Glutamatergic neuron (in vitro differentiated cells): ENCODE measurements at places on chromosomes 7 and 10. TPM values are rescaled to one million over a fixed set of nuclear protein-coding genes. Genes with fewer than 3 reads are reported as not detected.

DNA sequence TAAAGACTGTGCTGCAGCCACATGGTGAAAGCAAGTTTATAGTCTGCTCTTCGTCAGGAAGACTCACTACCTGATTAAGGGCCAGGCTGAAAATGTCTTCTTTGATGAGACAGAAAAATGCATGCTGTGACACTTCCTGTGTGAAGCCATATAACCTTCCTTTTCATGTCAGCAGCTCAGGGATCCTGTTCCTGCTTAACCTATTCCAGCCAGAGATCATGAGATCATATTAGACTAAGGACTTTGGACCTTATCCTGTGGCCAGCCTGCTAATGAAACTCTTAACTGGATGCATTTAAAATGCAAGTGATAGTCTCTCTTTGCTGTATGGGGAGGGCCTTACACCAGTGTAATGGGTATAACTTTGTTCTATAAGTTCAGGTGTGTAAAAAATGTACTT lies 165.2 kb downstream of the PTEN start:
- H3K27me3 ChIP-seq: no peaks in the 10 kb centered on the region
- H3K36me3 ChIP-seq: no peaks in the 10 kb centered on the region
- H3K4me3 ChIP-seq: no peak overlapping the region
- no peaks in the 10 kb centered on the region for H3K4me1 ChIP-seq
- H3K27ac ChIP-seq: no peak overlapping the region

- H3K27ac ChIP-seq: no peak overlapping the region
- peaks cover under 1% of the 10 kb centered on the region for H3K27me3 ChIP-seq
- H3K4me1 ChIP-seq: no peaks in the 10 kb centered on the region
- H3K4me3 ChIP-seq: no peak overlapping the region
- no peak for DNase-seq
Measured at GRCh38 chr7:75656740-75657139, 82.0 kb downstream of the HIP1 start.

DNA sequence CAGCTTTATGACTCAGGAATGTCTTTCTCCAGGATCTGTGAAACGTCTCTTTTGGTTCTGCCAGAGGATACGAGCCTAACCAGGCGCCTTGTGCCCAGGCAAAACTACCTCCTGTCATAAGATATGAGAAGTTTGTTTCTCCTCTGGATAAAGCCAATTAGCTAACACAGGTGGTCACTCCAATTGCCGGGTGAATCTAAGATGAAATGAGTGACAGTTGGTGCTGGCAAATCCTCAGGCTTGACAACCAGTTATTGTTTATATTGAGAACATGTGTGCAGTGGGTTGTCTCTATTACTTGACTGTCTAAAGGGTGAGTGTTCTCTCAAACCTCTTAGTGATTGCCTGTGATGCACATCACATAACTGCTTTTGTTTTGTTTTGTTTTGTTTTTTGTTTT lies 449.1 kb downstream of the XPNPEP1 start:
- no peaks in the 10 kb centered on the region for H3K36me3 ChIP-seq
- no peak overlapping the region for H3K27ac ChIP-seq
- H3K27me3 ChIP-seq: peaks cover 4% of the 10 kb centered on the region

- H3K27ac ChIP-seq: no peak overlapping the region
- H3K36me3 ChIP-seq: peaks cover 3% of the 10 kb centered on the region
- H3K27me3 ChIP-seq: peaks cover 6% of the 10 kb centered on the region
- peaks cover 5% of the 10 kb centered on the region for H3K4me1 ChIP-seq
- DNase-seq: no peak
Measured at GRCh38 chr7:151313857-151314256, 27.8 kb upstream of the NUB1 start.

Gene GHITM
- total RNA-seq: 120 TPM

Gene KCP
- 2.2 TPM for total RNA-seq
